ENCODE measurements at places on chromosomes 2 and 18.

- DNase-seq, result no peak
Measured at GRCh38 chr2:173164396-173164795, 88.8 kb downstream of the MAP3K20 start.

GRCh38 chr2:44804406-44805265 lies 136.9 kb upstream of the SIX3 start:
- DNase-seq, result no peak

DNA sequence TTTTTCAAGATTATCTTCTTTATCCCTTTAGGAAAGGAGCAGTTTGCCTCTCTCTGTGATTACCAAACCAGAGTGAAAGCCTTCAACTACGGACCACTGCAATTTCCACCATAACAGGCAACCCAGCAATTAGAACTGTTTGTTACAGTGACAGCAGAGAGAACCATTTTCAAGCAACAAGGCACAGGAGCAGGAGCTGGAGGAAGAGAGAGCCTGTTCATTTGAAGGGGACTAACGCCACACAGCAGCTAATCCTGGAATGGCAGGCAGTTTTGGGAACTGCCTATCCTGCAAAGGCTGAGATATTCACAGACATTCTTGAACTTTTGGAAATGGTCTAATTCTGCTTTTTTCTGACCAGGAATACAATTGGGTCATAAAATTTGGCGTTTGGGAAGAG lies 1541.9 kb upstream of the PIK3C3 start:
- peak; percentile 79 for DNase-seq

- no peak for DNase-seq
Measured at GRCh38 chr2:29865512-29865911, 55.9 kb downstream of the ALK start.

DNA sequence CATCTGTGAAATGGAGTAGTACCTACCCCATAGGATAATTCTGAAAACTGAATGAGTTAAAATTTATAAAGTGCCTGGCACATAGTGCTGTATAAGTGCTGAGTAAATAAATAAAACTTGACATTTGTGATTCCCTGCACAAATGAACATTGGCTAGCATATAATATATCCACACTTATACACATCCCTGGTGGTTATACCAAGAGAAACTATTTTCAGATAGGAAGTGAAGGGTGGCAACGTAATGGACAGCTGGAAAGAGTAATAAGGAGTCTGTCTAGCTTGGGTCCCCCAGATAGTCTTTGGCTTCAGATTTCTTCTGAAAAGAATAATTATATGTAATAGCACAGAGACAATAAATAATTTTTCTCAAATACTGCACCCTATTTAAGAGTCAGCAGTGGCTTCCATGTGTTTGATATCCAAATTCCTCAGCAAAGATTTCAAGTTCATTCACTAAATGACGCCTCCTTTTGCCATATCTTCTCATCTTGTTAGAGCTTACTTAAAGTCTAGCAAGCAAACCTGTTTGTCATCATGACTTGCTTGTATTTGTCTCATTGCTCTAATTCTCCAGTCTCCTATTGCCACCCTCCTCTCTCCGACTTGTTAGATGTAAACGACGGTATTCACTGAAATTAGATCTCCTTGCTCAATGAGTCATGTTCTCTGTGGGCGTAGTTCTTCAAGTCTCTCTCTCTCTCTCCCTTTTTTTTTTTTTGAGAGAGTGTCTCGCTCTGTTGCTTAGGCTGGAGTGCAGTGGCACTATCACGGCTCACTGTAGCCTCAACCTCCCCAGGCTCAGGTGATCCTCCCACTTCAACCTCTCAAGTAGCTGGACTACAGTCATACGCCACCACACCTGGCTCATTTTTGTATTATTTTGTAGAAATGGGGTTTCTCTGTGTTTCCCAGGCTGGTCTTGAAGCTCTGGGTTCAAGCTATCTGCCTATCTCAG lies 8.7 kb upstream of the ADGRF3 start:
- DNase-seq, result no peak

- DNase-seq, result no peak
Measured at GRCh38 chr2:156490466-156490840, 54.3 kb downstream of the GPD2 start.

DNA sequence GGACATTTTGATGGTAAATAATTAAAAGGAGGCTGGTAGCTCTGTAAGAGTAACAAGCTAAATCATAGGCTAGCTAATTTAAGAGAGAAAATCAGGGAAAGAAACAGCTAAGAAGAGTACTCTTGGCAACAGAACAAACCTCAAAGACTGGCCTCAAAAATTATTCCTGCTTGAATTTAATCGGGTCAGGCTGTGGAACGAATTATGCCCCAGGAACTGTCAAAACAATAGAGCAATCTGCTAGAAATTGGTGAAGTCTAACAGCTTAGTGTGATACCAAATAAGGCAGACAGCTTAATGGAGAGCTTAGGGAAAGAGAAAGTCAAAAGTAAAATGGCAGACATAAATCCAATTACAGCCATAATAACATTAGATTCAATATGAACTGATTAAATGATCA lies 215.7 kb downstream of the MREG start:
- no peak for DNase-seq
